Activated gamma-delta T cell treated with Interleukin-2 at 50 U/mL for 16 hours (primary cell): ENCODE measurements at places on chromosomes 12 and 14.
A peak's percentile ranks its signal among the peaks of the same experiment; 100 is the strongest.

- no peak for DNase-seq
Observed at GRCh38 chr14:22118899-22119477, 445.4 kb upstream of the OR4E1 start.

GRCh38 chr12:114477989-114478395, 72.0 kb upstream of the TBX5 start:
- DNase-seq: no peak

DNA sequence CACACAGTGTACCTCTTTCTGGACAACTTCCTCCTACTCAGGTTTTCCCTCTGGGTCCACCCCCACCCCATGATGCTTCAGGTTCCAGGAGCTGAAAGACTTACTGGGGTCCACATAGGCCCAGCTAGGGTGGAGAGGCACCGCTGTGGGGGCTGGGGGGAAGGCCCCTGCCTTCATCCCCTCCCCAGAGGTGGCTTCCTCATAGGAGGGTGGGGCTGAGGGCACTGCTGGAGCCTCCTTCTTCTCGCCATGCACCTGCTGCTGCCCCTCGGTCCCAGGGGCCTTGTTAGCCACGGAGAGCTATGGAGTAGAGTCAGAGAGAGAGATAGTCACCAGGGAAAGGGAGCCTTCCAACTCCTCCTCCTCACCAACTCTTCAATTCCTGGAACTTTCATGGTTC, 2.7 kb downstream of the FAIM2 start:
- DNase-seq: no peak

GRCh38 chr12:63753743-63754142, 26.0 kb upstream of the RXYLT1 start:
- DNase-seq: no peak

DNA sequence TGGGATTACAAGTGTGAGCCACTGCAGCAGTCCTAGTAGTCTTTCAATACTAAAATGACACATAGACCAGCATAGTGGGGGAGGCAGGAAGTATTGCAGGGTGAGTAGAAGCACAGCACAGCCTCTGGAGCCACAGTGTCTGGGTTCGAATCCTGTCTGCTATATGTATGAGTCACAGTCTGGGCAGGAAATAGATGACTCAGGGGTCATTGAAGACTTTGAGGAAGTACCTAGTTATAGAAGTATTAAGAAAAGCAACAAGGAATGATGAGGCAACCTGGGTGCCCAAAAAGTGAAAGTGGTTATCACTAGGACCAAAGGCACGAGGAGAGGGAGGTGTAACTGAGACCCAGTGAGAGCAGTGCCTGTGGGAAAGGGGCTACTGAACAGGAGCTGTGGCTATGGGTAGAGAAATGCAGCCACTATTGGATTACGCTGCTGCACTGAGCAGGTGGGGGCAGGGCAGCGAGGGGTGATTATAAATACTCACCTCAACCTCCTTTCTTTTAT, 124.0 kb downstream of the PDE3A start:
- no peak for DNase-seq

DNA sequence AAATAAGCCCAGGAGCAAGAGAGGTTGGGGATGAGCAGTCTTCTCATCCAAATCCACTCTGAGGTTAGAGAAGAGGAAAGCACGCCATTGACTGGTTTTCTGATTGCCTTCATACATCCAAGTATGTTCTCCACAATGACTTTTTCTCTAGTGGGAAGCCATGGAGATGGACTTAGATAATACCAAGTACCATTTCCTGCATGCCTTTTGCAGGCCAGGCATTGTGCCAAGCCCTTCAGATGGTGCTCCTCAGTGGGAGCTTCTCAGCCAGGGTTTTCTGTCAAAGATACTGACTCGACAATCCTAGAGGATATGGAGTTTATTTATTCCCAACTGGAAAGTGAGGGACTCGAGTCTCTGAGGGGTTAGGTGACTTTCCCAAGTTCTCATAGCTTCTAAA, 218.0 kb downstream of the ZFP36L1 start:
- DNase-seq: no peak

DNA sequence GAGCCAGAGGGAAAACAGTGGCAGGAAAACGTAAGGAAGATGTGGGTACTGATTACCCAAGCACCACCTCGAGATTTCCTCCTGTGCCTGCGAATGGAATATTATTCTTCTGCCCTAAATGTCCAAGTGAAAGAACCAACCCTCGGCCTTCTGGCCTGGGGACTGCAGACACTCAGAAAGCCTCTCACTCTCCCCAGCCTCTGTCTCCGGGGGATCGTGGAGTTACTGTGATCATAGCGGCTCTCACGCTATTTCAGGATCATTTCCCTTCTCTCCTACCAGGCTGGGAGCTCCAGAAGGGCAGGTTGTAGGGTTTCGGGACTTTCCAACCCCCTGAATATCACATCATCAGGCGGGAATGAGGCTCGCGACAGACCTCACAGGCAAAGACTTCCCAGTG, 68.9 kb downstream of the KDM2B start:
- DNase-seq: no peak

- DNase-seq: no peak
Observed at GRCh38 chr12:76337583-76337982, 10.6 kb downstream of the BBS10 start.

DNA sequence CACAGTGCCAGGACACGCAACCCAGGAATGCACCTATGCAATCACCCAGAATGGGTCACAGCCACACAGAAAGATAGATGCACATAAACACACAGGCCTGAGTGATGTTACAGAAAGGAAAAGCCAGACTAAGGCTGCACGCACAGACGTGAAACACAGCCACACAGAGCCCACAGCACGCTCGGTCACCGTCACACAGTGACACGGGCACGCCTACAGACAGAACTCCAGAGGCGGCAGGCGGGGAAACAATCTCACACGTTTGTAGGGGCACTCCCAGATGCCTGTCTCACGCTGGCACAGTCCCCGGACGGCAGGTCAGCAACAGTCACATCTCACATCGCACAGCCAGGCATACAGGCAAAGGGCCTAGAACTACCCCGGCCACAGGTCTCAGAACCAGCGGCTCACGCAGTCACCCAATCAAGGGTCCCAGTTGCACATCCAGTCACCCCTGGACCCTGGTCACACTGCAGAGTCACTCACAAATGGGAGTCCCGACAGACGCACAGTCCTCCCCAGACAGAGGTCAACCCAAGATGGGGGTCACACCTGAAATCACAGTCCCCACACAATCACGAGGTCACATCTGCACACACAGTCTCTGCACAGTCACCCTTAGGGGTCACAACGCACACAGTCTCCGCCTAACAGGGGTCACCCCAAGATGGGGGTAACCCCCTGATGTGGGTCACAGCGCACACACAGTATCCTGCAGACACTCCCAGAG, 790 bp downstream of the SSH1 start:
- peak; percentile 48 for DNase-seq

- no peak for DNase-seq
Observed at GRCh38 chr14:94960285-94961001, 190.5 kb upstream of the GSC start.

DNA sequence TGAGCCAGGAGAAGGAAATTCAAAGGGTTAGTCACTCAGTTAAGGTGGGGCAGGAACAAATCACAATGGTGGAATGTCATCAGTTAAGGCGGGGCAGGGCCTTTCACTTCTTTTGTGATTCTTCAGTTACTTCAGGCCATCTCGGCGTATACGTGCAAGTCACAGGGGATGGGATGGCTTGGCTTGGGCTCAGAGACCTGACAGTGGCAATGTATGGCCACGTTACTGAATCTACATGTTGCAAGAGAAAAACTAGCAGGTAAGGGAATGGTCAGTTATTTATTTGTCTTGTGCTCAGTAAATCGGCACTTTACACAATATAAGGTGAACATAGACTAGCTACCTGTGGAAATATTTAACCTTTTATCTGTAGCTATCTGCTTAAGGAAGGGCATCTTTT, 11.9 kb downstream of the SLCO1B3 start:
- DNase-seq: no peak

GRCh38 chr12:56377310-56377988, 14.8 kb upstream of the APOF start:
- DNase-seq: no peak

DNA sequence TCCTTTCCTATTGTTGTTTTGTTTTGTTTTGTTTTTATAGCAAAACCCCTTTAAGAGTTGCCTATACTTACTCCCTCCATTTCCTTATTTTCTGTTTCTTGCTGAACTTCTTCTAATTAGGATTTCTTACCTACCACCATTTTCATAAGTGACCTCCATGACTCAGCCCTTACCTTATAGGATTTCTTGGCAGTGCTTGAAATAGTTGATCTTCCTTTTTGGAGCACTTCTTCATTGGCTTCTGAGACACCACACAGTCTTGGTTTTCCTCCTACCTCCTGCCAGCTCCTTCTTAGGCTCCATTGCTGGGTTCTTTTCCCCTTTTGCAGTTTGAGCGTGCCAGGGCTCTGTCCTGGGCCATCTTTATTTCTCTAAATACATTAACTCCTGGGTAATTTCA, 23.4 kb upstream of the EID3 start:
- no peak for DNase-seq

DNA sequence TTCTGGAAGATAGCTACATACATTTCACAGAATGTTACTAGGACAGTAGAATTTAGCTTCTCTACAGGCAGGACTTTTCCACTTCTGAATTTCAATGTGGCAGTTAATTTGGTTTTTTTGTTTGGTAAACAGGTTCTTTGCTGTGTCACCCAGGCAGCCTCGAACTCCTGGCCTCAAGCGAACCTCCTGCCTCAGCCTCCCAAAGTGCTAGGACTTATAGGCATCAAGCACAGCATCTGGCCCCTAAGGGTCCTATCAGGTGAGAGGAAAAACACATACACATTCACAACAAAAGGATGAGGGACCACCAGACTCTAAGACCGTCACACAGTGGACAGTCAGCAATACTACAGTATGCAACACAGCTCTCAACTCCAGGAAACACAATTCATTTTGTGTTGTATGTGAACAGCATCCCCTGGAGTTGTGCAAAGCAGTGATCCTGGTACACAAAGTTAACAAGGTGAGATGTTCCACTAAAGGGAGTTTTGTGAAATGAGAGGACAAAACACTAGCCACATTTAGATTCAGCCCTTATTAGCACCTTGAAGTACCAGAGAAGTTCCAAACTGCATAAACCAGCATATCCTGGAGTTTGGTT, 6.9 kb downstream of the ATP2B1 start:
- no peak for DNase-seq

- no peak for DNase-seq
Observed at GRCh38 chr14:105471823-105472485, 2.7 kb upstream of the CRIP2 start.

DNA sequence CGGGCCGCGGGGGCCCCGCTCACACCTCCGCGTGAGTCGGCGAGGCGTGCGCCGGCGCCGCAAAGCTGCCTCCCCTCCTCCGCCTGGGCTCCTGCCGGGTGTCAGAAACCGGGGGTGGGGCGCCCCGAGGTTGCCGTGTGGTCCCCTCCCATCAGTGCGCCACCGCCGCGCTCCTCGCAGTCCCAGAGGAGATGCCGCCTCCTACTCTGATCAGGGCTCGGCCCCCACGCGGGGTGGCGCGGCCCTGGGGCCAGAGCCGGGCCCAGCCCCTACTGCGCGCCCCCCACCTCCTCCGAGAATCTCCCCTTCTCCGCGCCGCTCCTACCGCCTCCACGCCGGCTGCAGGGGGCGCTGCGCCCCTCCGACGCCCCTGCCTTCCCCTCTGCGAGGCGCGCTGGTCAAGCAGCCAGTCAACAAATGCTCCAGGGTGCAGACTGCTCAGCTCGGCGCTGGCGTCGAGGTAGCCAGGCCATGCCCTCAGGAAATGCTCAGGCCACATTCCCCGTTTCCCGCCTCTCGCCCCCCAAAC, 467 bp upstream of the JAG2 start:
- DNase-seq: no peak

DNA sequence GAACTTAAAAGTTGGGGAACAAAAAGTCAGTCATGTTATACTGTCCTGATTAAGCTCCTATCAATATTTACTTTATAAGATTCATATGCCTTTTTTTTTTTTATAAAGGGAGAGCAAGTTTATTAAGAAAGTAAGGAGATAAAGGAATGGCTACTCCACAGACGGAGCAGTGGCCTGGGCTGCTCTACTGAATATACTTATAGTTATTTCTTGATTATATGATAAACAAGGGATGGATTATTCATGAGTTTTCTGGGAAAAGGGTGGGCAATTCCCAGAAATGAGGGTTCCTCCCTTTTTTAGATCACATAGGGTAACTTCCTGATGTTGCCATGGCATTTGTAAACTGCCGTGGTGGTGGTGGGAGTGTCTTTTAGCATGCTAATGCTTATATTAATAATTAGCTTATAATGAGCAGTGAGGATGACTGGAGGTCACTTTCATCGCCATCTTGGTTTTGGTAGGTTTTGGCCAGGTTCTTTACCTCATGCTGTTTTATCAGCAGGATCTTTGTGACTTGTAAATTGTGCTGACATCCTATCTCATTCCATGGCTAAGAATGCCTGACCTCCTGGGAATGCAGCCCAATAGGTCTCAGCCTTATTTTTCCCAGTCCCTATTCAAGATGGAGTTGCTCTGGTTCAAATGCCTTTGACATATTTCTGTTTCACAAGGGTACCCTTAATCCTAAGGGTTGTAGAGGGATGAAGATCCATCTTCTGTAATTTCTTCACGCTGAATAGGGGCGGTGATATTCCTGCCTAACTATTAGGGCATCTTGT, 73.9 kb downstream of the OTOGL start:
- no peak for DNase-seq

DNA sequence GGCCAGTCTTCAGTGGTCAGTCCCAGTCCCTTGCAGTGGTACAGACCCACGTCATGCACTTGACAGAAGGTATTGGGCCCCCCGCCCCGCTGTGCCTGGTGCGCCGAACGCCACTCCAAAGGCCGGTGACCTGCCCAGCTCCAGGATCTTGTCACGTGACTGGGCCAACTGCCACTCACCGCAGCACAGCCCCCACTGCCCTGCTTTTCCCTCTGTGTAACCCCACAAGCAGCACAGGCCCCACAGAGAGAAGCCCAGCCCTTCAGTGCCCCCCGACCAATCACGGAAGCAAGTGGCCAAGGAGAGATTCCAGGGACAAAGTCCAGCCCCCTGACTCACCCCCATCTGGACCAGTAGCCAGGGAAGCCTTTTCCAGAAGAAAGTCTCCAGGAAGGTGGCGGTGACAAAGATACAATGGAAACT, 498 bp downstream of the GPR132 start:
- DNase-seq: no peak

GRCh38 chr14:74843653-74844052, 32.3 kb downstream of the PROX2 start:
- no peak for DNase-seq

DNA sequence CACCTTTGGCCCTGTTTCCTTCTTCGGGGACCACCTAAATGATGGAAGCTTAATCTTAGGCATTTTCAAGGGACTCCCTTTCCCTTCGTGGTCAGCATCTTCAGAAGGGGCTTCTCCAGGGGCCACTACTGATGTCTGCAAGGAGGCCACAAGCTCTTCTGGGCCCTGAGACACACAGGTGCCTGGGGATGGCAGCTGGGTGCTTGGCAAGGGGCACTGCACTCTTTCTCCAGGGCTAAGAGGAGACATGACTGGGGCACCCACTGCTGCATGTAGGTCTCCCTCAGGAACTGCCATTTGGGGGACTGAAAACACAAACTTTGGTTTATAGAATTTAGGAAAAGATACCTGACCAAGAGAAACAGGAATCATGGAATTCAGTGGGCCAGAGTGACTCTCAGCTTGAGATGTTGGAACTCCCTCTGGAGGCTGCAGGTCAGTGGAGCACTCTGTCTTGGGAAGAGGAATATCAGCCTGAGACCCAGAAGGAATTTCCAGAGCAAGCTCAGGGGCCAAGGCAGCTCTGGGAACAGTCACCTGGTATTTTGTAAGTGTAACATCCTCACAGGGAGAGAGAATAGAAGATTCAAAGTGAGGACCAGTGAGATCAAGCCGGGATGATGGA, 16.0 kb downstream of the PLD4 start:
- DNase-seq: no peak
